T-helper 9 cell (primary cell): ENCODE measurements at places on chromosomes 11 and 22.

- no peak for DNase-seq
Measured at GRCh38 chr11:16404781-16405285, 48.5 kb upstream of the SOX6 start.

GRCh38 chr11:24870048-24870447 lies 373.2 kb downstream of the LUZP2 start:
- DNase-seq, result no peak

- no peak for DNase-seq
Measured at GRCh38 chr11:106177311-106177710, 99.8 kb downstream of the AASDHPPT start.

DNA sequence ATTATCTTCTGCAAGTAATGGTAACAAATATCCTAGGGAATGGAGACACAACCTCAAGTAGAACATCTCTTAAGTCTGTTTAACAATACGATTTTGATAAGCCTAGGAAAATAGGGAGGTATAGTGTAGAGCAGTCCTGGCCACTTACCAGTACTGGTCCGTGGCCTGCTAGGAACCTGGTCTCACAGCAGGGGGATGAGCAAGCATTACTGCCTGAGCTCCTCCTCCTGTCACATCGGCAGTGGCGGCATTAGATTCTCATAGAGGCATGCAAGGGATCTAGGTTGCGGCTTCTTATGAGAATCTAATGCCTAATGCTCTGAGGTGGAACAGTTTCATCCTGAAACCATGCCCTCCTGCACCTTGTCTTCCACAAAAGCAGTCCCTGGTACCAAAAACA lies 4.4 kb downstream of the OR51V1 start:
- no peak for DNase-seq

- no peak for DNase-seq
Measured at GRCh38 chr11:45881708-45882368, 3.6 kb upstream of the MAPK8IP1 start.
